Uterus (tissue), 4 donors: ENCODE measurements at places on chromosomes 6 and 20. TPM values are rescaled to one million over a fixed set of nuclear protein-coding genes. Genes with fewer than 3 reads are reported as not detected.
A peak's percentile ranks its signal among the peaks of the same experiment; 100 is the strongest.

Gene ALDH5A1
- 8.5 TPM for total RNA-seq

Gene MRPS18B
- 45.5 TPM for total RNA-seq

Gene ENPP4
- 9.1 TPM for total RNA-seq

Gene ZNF391
- total RNA-seq, result 5.9 TPM

Gene PET117
- total RNA-seq, result 10.8 TPM

Gene SMLR1
- not detected for total RNA-seq

Gene PCK1
- total RNA-seq, result not detected

GRCh38 chr6:143325379-143326140 is 124.9 kb downstream of the ADAT2 start:
- no peak overlapping the region for H3K27ac ChIP-seq
- H3K36me3 ChIP-seq, result no peaks in the 10 kb centered on the region
- DNase-seq, result no peak
- H3K4me1 ChIP-seq, result no peaks in the 10 kb centered on the region

DNA sequence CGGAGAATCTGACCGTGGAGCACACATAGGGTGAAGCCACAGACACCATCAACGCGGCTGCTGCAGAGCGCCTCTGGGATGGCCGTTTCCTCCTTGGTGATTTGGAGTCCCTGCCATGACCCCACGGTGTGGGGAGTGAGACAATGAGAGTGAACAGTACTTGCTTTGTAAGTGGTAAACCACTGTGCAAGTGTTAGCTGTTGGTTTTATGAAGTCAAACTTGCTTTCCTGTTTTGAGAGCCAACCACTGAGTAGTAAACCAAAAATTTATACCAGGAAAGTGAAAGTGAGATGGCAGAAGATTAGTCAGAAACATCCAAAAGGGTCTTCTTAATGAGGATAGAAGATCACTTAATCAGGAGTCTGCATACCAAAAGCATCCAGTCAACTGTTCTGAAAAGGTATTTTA is 160.7 kb downstream of the FOXC1 start:
- H3K4me1 ChIP-seq, result no peaks in the 10 kb centered on the region
- no peak overlapping the region for H3K4me3 ChIP-seq
- H3K27me3 ChIP-seq, result no peaks in the 10 kb centered on the region
- H3K27ac ChIP-seq, result no peak overlapping the region
- no peaks in the 10 kb centered on the region for H3K36me3 ChIP-seq
- no peak for DNase-seq

- H3K27ac ChIP-seq, result no peak overlapping the region
- DNase-seq, result no peak
- H3K36me3 ChIP-seq, result no peaks in the 10 kb centered on the region
- H3K4me1 ChIP-seq, result no peaks in the 10 kb centered on the region
- H3K27me3 ChIP-seq, result no peaks in the 10 kb centered on the region
- H3K4me3 ChIP-seq, result no peak overlapping the region
These were observed 264.1 kb upstream of the RIN2 start for GRCh38 chr20:19493794-19494495.

- H3K4me3 ChIP-seq, result no peak overlapping the region
- no peaks in the 10 kb centered on the region for H3K4me1 ChIP-seq
- DNase-seq, result no peak
- no peak overlapping the region for H3K27ac ChIP-seq
These were observed 75.9 kb downstream of the RREB1 start for GRCh38 chr6:7183707-7184106.

DNA sequence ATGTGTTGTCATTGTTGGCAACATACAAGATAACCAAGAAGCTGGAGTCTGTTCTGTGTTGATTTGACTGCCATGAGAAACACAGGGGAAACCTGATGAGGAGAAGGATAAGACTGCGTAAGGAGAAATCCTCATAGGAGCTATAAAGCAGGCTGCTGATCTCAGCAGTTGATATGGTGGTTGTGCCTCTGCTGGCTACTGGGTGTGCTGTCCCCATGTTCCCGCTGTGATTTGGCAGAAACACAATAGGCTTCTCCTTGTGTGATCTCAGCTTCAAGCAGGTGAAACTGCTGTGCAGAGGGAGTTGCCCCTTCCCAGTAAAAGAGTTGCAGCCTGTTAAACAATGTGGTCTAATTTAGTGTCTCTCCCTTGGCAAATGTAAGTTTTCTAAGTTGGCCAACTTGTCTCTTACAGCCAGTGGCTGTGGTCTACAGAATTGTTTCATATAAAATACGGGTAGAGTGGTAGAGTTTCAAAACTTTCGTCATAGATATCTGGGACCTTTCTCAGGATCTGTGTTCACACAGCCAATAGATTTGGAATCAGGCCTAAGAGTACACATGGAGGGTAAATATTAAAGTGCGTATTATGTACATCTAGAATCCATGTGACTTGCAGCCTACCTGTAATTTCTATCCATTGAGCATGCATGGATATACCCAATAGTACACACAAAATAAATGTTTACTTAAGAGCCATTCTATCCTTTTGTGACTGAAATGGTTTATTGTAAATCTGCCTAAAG is 78.4 kb downstream of the RNF144B start:
- H3K4me1 ChIP-seq, result no peaks in the 10 kb centered on the region
- no peak overlapping the region for H3K27ac ChIP-seq
- no peaks in the 10 kb centered on the region for H3K27me3 ChIP-seq
- no peak overlapping the region for H3K4me3 ChIP-seq

GRCh38 chr20:42082611-42083010 is 464.4 kb upstream of the CHD6 start:
- no peak overlapping the region for H3K4me3 ChIP-seq
- no peak overlapping the region for H3K27ac ChIP-seq
- DNase-seq, result no peak
- H3K4me1 ChIP-seq, result no peaks in the 10 kb centered on the region
- no peaks in the 10 kb centered on the region for H3K36me3 ChIP-seq
- no peaks in the 10 kb centered on the region for H3K27me3 ChIP-seq

DNA sequence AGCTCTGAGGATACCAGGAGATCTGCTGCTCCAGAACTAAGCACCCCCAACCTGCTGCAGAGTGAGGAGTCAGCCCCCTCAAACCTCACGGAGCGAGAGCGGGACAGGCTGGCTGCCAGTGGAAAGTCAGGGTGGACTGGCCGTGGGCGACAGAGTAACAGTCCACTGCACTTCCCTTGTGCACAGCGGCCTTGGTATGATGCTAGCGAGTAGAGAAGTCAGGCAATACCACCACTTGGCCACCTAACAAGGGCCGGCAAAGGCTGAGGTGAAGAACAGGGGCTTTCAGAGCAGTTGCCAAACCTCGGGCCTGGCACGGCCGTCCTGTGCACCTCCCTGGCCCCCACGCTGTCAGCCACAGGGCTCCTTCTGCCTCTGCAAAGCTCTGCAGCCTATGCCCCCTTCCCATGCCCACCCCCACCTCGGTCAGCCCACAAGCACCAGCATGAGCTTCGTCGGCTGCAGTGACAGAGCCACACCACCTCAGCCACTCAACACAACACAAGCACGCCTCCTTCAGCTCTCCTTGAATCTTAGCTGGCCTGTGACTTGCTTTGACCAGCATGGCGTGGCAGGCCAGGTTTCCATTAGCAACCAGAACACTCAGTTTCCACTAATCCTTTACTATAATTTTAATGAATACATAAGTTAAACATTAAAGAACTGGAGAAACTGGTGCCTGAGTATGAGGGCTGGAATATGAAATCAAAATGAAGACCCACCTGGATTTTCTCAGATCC is 127.6 kb upstream of the SNX9 start:
- no peaks in the 10 kb centered on the region for H3K27me3 ChIP-seq
- no peak overlapping the region for H3K4me3 ChIP-seq
- no peak for DNase-seq
- no peaks in the 10 kb centered on the region for H3K36me3 ChIP-seq
- no peak overlapping the region for H3K27ac ChIP-seq

DNA sequence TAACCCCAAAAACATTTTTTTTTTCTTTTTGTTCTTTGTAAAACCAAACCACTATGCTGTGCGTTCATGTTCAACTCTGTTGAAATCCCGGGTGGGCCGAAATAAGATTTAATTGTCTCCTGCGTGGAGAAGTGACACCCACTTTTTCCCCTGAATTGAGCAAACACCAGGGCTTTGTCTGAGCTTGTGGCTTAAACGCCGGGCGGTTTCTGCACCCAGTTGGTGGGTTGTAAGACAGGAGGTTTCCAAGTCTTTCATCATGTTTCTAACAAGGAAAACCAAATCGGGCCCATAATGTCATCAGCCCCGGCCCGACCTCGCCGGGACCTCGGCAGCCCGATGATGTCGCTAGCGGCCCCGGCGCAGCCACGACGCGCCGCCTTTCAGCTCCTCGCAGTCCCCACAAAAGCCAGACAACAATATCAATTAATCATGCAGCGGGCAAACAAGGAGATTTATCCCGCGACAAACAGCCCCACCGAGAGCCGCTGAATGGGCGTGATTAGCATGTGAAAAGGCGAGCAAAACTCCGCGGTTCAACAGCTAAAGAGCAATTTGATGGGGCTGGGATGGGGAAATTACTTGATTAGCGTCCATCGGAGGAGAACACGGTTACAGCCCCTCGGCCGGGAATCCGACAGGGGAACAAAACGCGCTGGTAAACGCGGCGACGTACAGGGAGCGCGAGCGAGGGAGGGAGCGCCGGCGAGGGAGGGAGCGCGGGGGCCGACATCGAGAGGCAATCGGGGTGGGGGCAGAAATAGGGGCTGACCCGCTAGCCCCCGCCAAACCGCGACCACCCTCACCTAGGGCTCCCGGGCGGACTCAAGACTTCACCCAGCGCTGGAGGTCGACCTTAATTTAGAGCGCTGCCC is 5.3 kb downstream of the LINC00237 start:
- H3K4me3 ChIP-seq, result peak overlapping the region; percentile 16
- peaks cover 19% of the 10 kb centered on the region for H3K4me1 ChIP-seq
- H3K27ac ChIP-seq, result no peak overlapping the region
- H3K36me3 ChIP-seq, result no peaks in the 10 kb centered on the region
- peaks cover 42% of the 10 kb centered on the region for H3K27me3 ChIP-seq
- no peak for DNase-seq

DNA sequence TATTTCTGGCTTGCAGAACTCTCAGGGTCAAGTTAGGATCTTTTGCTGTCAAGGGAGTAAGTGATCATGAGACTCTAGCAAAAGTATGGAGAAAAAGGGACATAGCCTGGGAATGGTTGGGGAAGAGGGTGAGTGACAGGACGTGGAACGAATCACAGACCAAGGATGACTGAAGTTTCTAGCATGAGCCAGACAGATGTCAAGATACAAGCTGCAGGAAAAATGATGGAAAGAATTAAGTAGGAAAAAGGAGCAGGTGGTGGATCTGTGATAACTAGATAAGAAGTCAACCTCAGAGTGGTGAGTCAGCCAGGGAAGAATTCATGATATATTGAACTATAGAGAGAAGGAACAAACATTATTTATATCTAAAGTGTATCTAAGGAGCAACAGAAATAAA is 159.8 kb upstream of the SYNDIG1 start:
- H3K27ac ChIP-seq, result no peak overlapping the region
- no peak for DNase-seq
- no peaks in the 10 kb centered on the region for H3K36me3 ChIP-seq
- no peak overlapping the region for H3K4me3 ChIP-seq

GRCh38 chr20:8633366-8633765 is 435.5 kb upstream of the PLCB4 start:
- no peaks in the 10 kb centered on the region for H3K4me1 ChIP-seq
- no peaks in the 10 kb centered on the region for H3K27me3 ChIP-seq
- H3K36me3 ChIP-seq, result no peaks in the 10 kb centered on the region

- H3K4me1 ChIP-seq, result no peaks in the 10 kb centered on the region
- no peak overlapping the region for H3K27ac ChIP-seq
- DNase-seq, result no peak
- no peaks in the 10 kb centered on the region for H3K36me3 ChIP-seq
- H3K27me3 ChIP-seq, result no peaks in the 10 kb centered on the region
These were observed 45.6 kb downstream of the ADGRF5 start for GRCh38 chr6:46876126-46876525.

GRCh38 chr20:366041-366718 is 14.4 kb upstream of the TRIB3 start:
- no peaks in the 10 kb centered on the region for H3K4me1 ChIP-seq
- no peaks in the 10 kb centered on the region for H3K27me3 ChIP-seq
- H3K4me3 ChIP-seq, result no peak overlapping the region
- no peaks in the 10 kb centered on the region for H3K36me3 ChIP-seq
- no peak overlapping the region for H3K27ac ChIP-seq

GRCh38 chr6:34017106-34017805 is 128.6 kb downstream of the GRM4 start:
- no peak overlapping the region for H3K27ac ChIP-seq
- H3K36me3 ChIP-seq, result no peaks in the 10 kb centered on the region
- H3K4me1 ChIP-seq, result no peaks in the 10 kb centered on the region
- H3K4me3 ChIP-seq, result no peak overlapping the region

GRCh38 chr6:46832816-46833215 is 39.6 kb downstream of the MEP1A start:
- H3K4me1 ChIP-seq, result no peaks in the 10 kb centered on the region
- H3K36me3 ChIP-seq, result no peaks in the 10 kb centered on the region
- DNase-seq, result no peak
- H3K27ac ChIP-seq, result no peak overlapping the region
- H3K27me3 ChIP-seq, result no peaks in the 10 kb centered on the region

GRCh38 chr6:16168121-16168520 is 39.2 kb downstream of the MYLIP start:
- H3K4me3 ChIP-seq, result no peak overlapping the region
- H3K36me3 ChIP-seq, result no peaks in the 10 kb centered on the region
- no peak overlapping the region for H3K27ac ChIP-seq
- no peak for DNase-seq

DNA sequence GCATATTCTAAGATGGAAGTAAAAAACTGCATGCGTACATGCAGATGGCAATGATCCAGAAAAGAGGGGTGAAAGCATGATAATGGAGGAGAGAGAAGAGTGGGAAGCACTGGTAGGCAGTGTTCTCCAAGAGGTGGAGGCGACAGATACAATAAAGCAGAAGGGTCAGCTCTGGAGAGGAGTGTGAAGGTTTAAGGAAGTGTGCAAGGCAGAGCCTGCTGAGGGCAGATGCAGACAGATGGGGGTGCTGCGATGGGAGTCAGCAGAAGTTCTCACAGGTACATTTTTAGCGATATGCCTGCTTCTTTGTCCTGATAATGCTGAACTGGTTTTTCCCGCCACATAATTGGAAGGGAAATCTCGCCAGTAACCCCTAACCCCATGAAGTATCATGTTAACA is 81.1 kb upstream of the C6orf118 start:
- no peak for DNase-seq
- H3K4me1 ChIP-seq, result no peaks in the 10 kb centered on the region
- H3K36me3 ChIP-seq, result no peaks in the 10 kb centered on the region
- no peaks in the 10 kb centered on the region for H3K27me3 ChIP-seq
- H3K27ac ChIP-seq, result no peak overlapping the region

DNA sequence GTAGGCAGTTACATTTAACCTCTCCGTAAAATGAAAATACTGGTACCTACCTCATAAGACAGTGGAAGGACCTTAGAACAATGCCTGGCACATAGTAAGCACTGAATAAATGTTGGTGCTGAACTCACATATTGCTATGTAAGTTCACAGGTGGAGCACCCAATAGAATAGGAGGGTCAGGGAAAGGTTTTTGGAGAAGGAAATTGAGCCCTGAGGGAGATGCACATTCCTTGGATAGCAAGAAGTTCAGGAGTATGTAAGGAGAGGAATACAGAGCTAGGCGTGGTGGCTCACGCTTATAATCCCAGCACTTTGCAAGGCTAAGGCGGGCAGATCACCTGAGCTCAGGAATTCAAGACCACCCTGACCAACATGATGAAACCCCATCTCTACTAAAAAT is 7.0 kb downstream of the UBE2C start:
- H3K36me3 ChIP-seq, result no peaks in the 10 kb centered on the region
- no peak overlapping the region for H3K4me3 ChIP-seq
- H3K27ac ChIP-seq, result no peak overlapping the region
- H3K27me3 ChIP-seq, result no peaks in the 10 kb centered on the region

GRCh38 chr6:100796049-100796823 is 84.9 kb downstream of the ASCC3 start:
- H3K4me3 ChIP-seq, result no peak overlapping the region
- DNase-seq, result no peak
- no peaks in the 10 kb centered on the region for H3K27me3 ChIP-seq
- no peak overlapping the region for H3K27ac ChIP-seq
